Activated T-helper 1 cell treated with anti-CD3 and anti-CD28 coated beads, Interleukin-12 subunit alpha, Interleukin-12 subunit beta, Interleukin-2, Interleukin-4 antibody, amounts not matched to agents 30 ng/mL and 10 ng/mL and 1 ng/mL, durations not matched to agents 14 hours and 24 hours and 36 hours (primary cell): ENCODE measurements at places on chromosomes 13 and 19.

DNA sequence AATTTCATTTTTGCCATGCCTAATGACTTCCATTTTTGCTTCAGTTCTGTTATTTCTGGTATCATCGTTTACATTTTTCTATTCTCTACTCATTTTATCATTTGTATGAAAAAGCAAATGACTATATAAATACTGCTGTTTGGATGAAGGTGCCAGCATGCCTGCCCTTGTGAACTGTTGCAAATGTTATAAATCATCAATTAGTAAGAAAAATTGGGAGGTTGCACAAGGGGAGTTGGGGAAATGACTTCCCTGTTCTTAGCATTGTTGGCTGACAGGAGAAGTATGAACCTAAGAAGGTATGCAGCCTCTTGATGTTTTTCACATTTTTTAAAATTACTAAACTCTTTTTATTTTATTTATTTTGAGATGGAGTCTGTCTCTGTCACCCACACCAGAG is 15.1 kb downstream of the SAFB start:
- no peak for DNase-seq

GRCh38 chr13:92136449-92137155 is 738.2 kb downstream of the GPC5 start:
- DNase-seq = no peak

GRCh38 chr13:86425170-86425815 is 626.1 kb upstream of the SLITRK6 start:
- DNase-seq = no peak

- no peak for DNase-seq
Observed at GRCh38 chr13:97692628-97693027, 258.7 kb downstream of the RAP2A start.

DNA sequence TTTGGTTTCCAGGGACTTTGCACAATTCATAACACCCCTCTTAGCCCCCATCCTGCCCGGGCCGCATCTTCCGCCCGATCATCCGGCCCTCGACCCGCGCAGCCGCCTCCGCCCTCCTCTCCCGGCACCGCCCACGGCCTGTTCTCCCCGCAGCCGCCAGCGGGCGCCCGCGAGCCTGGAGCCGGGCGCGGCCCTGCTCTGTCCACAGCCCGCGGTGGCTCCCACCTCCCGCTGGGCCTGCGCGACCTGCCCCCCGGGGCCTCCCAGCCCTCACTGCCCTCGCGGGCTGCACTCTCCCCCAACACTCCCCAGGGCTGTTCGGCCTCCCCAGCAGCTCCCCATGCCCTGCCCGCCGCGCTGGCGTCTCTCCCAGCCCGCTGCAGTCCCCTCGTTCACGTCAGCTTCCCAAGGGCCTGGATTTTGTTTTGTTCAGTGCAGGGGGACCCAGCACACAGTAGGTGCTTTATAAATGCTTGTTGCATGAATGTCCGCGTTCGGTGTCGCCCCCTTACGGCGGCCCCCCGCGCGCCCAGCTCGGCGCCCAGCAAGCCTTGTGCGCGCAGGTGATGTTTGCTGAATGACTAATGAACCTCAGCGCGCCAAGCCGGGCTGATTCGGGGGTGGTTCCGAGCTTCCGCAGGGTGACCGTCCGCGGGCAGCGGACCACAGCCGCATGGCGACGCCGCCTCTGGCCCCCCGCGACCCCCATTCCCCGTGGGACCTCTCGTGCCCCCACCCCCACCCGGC is 4.6 kb upstream of the APC2 start:
- peak; percentile 81 for DNase-seq

DNA sequence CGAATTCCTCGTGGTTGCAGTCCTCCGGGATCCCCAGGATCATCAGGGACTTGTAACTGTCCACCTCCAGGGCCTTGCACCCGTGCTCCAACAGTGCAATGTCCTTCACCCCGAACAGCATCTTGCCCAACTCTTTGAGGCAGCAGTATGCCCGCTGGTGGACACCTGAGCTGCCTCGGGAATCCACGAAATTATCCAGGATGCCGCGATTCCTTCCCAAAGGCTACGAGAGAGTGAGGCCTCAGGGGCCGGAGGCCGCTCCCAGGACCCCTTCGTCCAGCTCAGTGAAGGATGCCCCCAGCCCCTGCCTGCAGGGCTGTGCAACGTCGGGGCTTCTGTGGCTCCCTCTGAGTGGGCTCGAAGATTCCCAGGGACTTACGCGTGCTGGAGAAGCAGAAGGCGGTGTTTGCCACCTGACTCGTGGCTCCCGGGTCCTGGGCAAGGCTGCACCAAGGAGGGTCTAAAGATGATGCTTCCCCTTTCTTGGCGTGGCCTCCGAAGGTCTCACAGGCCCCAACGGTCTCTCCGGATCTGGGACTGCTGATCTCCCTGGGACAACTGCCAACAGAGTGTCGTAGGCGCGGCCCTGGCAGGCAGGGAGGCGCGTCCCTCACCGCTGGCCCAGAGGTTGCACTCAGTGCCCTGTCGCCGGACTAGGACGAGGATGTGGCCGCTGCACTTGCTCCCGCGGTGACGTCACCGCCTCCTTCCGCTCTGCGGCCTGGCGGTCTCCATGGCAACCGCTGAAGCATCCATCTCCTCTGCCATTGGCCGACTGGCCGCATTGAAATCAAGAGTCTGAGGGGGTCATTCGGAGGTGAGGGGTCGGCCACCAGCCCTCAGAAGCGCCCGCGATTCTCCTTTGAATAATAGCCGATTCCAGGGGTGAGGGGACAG is at the start of gene PNMA8C:
TSS of gene PNMA8C (minus strand) at position 698 of the 897 bp plus-strand sequence. CDS start at position 121, 577 bp downstream.
- DNase-seq = peak; percentile 56

- DNase-seq = no peak
Observed at GRCh38 chr13:60152114-60152513, 11.6 kb downstream of the DIAPH3 start.

- no peak for DNase-seq
Observed at GRCh38 chr13:102517959-102518358, 78.8 kb upstream of the TPP2 start.

GRCh38 chr13:40777809-40778175 is 6.8 kb upstream of the MRPS31 start:
- no peak for DNase-seq

DNA sequence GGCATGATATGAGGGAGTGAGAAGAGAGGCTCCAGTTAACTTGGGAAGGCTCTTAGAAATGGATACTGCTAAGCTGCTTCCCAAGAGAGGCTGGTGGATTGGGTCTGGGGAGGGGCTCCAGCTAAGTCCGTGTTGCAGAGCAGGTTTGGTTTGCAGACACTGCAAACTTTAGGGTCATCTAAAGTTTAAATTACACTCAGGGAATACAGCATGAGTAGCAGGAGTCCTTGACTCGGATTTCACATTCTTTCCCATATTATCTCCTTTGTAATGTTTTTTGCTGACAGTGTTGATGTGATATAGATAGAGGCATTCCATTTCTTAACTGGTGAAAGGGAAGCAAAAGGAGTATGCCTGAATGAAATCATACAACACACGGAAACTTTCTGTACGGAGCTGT is 31.9 kb downstream of the SGCG start:
- DNase-seq = no peak

- no peak for DNase-seq
Observed at GRCh38 chr19:47406711-47407416, 12.5 kb downstream of the MEIS3 start.

- no peak for DNase-seq
Observed at GRCh38 chr13:110478405-110479214, 82.9 kb downstream of the RAB20 start.

DNA sequence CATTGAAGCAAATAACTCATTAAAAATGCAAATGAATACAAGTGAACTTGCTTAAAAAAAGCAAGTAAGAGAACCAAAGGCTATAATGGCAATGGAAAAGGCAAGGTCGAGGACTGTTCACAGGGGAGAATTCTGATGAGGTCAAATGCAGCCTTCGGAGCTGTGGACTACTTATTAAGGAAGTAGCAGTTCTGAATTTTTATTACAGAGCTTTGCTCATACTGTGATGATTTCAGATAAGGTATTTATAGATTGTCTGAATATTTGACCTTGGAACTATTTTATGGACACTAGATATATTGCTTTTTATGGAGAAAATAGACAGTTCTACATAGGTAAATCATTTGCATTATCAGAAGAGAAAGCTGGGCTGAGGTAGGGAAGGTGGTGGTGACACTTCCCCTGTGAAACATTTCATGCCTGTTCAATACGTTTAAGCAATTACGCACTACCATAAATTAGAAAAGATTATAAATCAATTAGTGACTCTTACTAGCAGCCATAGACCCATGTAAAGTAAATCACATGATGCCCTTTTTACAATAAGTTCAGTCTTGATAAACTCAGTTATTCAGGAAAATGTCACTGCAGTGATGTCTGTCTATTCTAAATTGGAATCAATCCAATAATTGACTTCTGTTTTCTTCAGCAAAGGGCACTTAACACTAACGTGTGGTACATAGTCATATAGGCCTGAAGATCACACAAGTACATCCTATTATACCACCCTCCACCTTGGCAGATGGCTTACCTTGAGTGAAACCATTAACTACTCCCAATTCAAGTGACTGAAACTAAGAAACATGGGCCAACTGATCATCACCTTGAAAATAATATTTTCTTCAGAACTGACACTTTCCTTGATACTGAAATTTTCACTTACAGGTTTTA is 260.0 kb downstream of the KLF12 start:
- no peak for DNase-seq

- DNase-seq = no peak
Observed at GRCh38 chr13:53368948-53369347, 340.3 kb downstream of the OLFM4 start.

GRCh38 chr19:917323-918151 is at the start of gene KISS1R:
TSS of gene KISS1R (plus strand) at chr19:917333. CDS start at chr19:917503, 170 bp downstream.
- DNase-seq = no peak

- DNase-seq = no peak
Observed at GRCh38 chr13:29676535-29676934, 81.0 kb upstream of the SLC7A1 start.

- no peak for DNase-seq
Observed at GRCh38 chr13:60370343-60370742, 26.7 kb upstream of the TDRD3 start.

GRCh38 chr19:49155005-49155819 is at the start of gene HRC:
TSS of gene HRC (minus strand) at chr19:49155396. CDS start at chr19:49155237, 159 bp downstream.
- no peak for DNase-seq

GRCh38 chr19:10617409-10618121 is 7.8 kb upstream of the SLC44A2 start:
- DNase-seq = no peak

DNA sequence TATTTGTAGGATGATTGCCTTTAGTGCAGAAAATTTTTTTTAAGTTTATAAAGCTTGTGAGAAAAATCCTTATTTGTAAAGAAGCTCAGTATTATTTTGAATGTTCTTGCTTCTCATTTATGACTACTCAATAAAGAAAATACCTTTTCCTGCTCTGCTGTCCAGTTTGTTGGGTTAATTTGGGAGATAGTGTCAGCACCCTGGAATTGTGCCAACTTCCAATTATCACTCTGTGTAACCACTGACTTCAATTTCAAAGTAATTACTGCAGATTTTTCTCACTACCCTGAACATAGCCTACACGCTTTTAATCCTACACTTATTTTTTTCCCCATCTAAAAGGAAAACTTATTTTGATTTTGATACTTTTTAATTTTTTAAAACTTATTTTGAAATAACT is 93.1 kb downstream of the GGACT start:
- DNase-seq = no peak

GRCh38 chr13:37791699-37792098 is 77.9 kb downstream of the TRPC4 start:
- no peak for DNase-seq

DNA sequence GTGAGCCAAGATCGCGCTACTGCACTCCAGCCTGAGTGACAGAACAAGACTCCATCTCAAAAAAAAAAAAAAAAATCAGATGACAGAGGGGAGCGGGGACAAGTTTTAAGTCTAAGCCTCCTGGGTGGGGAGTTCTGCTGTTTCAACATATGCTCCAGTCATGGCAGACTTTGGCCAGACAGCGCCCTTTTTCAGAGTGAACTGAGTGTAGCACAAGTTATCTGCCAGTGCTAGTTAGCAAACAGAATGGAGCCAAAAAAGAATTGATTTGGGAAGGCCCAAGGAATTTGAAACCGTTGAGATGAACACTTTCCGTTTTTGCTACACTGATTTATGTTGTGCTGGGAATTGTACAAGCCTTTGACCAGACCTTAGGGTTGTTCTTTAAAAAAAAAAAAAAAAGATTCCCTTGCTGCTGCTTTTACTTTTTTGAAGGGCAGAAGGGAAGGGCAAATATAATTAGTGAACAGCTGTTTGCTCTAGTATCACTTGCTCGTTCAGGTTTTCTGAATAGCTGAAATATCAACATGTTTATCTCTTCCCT is 5.7 kb downstream of the ACTN4 start:
- DNase-seq = no peak

DNA sequence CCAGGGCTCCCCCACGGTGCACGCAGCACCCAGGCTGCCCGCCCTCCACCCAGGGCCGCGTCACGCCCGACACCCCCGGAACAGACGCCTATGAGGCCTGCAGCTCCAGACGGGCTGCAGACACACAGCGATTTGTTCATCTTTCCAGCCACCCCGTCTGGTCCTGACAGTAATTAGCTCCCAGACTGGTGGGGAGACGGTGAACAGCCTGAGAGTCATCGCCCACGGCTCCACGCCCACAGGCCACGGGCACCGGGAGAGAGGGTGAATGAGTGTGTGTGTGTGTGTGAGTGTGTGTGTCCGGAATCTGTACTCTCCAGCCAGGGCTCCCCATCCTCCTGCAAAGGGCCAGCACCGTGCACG is 18.1 kb downstream of the GADD45B start:
- no peak for DNase-seq

DNA sequence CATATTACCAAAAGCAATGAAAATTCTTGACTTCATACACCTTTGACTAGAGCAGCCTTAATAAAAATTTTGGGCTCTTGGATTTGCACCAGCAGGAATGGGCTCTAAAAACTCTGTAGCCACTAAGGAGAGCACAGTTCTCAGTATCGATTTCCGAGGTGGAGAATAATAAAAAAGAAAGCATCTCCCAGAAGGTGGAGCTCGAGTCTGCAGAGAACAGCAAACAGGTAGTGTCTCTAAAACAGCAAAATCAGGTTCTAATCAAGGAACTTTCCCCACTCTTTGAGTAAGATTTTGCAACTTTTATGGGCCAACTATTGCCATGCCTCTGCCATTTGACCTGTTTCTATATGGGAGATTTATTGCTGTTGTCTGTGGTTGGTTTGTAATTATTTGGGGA is 258.7 kb upstream of the GPC6 start:
- no peak for DNase-seq

DNA sequence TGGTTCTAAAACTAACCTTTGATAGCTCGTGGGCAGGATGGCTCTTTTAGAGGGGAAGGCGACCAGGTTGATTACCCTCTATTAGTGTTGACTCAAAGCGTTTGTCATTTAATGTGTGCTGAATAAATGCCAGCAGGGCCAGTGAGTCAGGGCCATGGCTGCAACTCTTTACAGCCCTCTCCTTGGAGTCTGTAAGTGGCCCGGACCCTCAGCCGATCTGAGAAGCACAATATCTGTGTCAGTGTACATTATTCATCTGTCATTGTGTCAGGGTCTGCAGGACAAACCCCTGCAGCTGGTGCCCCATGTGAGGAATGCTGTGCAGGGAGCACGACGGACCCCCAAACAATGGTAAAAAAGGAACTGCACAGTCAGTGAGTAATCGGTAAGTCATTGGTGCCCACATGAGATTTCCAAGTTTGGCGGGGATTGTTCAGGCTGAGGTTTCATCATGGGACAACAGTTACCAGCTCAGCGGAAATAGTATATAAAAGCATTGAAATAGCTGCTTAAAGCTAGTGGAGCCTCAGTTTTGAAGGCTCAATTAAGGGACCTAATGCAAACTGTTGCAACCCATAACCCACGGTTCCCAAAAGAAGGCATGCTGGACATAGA is 139.1 kb downstream of the ZNF675 start:
- no peak for DNase-seq

GRCh38 chr19:15274477-15274876 is 42.2 kb upstream of the EPHX3 start:
- DNase-seq = no peak
